HFFc6 (cell line): ENCODE measurements at places on chromosomes 5 and 9. TPM values are rescaled to one million over a fixed set of nuclear protein-coding genes. Genes with fewer than 3 reads are reported as not detected.

GRCh38 chr5:140115186-140115500 is 1.2 kb downstream of the PURA start:
- peaks cover 14% of the 10 kb centered on the region for H3K36me3 ChIP-seq
- H3K27me3 ChIP-seq, result no peaks in the 10 kb centered on the region
- H3K27ac ChIP-seq, result peak overlapping the region; percentile 75
- DNase-seq, result no peak

- H3K36me3 ChIP-seq, result no peaks in the 10 kb centered on the region; the same call in 1 of the 2 replicates
- DNase-seq, result no peak
These were observed 3.6 kb upstream of the DCP2 start for GRCh38 chr5:112973036-112973435.

- no peaks in the 10 kb centered on the region for H3K36me3 ChIP-seq
- DNase-seq, result no peak
- no peak overlapping the region for H3K27ac ChIP-seq
These were observed 185.1 kb downstream of the FSTL4 start for GRCh38 chr5:133427121-133427777.

DNA sequence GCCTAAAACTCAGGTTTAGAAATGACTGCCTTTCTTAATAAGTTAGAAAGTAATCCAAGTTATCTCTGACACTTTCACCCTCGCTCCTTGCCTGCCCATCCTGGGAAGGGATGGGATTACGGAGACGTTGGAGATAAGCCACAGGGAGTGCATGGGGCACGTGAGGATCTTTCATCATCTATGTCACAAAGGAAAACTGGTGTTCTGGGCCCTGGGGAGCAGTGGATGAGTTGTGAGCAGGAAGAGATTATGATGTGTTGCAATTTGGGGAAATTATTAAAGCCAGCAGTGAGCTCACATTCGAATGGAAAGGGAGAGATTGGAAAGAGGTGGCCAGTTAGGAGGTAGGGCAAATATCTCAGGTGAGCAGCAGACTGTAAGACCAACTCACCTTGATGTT is 12.8 kb downstream of the AFAP1L1 start:
- H3K4me1 ChIP-seq, result peaks cover 25% of the 10 kb centered on the region
- no peaks in the 10 kb centered on the region; the same call in none of the 2 replicates for H3K27me3 ChIP-seq
- no peak overlapping the region for H3K27ac ChIP-seq
- no peak overlapping the region for H3K4me3 ChIP-seq
- H3K36me3 ChIP-seq, result no peaks in the 10 kb centered on the region

Gene FOXE1
- total RNA-seq, result 48.9 to 163 TPM (median 65.5 TPM) in 3 replicates
